Bladder microvascular endothelial cell (primary cell): ENCODE measurements at places on chromosomes 13 and 19. TPM values are rescaled to one million over a fixed set of nuclear protein-coding genes. Genes with fewer than 3 reads are reported as not detected.

The FOXO1 gene
- total RNA-seq, result 15.9 and 32.9 TPM in 2 replicates

The KLC3 gene
- 0.13 and 0.16 TPM in 2 replicates for total RNA-seq

The LRRC25 gene
- total RNA-seq, result not detected in 2 replicates

The ZNF557 gene
- 9.1 and 16.3 TPM in 2 replicates for total RNA-seq

The AZU1 gene
- total RNA-seq, result not detected in 2 replicates

The PLIN5 gene
- 0.16 and 4.7 TPM in 2 replicates for total RNA-seq

The CD79A gene
- total RNA-seq, result not detected in 2 replicates

The RFPL4A gene
- total RNA-seq, result 0.16 and 2.3 TPM in 2 replicates

The HSD17B14 gene
- 5.7 and 9.9 TPM in 2 replicates for total RNA-seq

The ZNF626 gene
- 5.0 and 10.3 TPM in 2 replicates for total RNA-seq

The LGI4 gene
- total RNA-seq, result not detected in 2 replicates

The APOC4 gene
- total RNA-seq, result not detected in 2 replicates

The MBD3 gene
- total RNA-seq, result 81.1 and 156 TPM in 2 replicates

The CATSPERD gene
- not detected in 2 replicates for total RNA-seq

The SHISA2 gene
- total RNA-seq, result 0.32 and 3.5 TPM in 2 replicates

The F2RL3 gene
- total RNA-seq, result 3.4 and 7.0 TPM in 2 replicates

The PDX1 gene
- not detected in 2 replicates for total RNA-seq

The KLK3 gene
- 0.16 TPM in 1 of 2 replicates, not detected in the other for total RNA-seq

The LRRC63 gene
- total RNA-seq, result under 0.01 and 0.13 TPM in 2 replicates

The LILRB4 gene
- not detected in 2 replicates for total RNA-seq
